ENCODE measurements at places on chromosomes 11 and 22.

GRCh38 chr22:48584170-48584569 is 1243.5 kb downstream of the BRD1 start:
- no peak for DNase-seq

- no peak for DNase-seq
Observed at GRCh38 chr11:66317723-66318599, 1.1 kb upstream of the CD248 start.

- DNase-seq: no peak
Observed at GRCh38 chr22:31945443-31945855, 1.1 kb downstream of the YWHAH start.

DNA sequence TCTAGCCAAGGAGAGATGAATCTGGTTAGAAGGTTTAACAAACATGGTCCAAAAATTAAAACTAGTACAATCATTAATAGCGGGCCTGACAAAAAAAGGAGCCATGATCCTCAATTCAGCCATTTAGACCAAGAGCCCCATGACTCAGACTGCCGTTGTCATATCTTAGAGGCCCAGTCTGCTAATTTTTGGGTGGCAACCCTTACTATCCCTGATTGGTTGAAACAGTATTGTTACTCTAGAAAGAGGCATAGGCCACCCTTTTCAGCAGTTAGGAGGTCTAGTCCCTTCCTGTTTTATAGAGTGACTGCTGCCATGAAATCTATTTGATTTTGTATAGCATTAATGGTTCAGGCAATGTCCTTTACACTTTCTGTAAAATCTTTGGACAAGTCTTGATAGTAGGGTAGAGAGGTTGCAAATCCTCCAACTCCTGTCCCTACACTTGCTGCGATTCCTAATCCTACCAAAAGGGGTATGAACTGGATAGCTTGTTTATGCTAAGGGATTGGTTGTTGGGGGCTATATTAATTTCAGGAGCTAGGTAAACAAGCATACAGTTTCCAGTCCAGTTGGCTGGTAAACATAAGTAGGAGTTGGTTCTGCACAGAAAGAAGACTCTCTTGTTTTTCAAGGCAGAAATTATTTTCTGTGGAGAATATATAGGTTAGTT is 1056.3 kb upstream of the CNTN5 start:
- DNase-seq: no peak

DNA sequence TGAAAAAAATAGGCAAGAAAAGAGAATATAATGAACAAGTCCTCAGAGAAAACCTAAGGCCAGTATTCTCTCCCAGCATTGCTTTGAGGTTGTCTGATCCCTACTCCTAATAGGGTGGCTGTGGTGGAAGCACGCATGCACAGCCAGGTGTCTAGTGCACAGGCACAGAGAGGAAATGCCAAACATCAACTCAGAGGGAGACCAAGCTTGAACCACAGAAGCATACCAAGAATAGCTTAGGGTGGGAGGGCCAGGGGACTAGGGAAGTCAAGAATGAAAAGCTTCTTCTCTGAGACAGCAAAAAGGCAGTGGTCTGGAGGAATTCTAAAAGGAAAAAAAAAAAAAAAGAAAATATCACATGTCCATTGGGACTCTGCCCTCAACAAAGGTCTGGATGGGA is 244.1 kb upstream of the API5 start:
- DNase-seq: no peak

DNA sequence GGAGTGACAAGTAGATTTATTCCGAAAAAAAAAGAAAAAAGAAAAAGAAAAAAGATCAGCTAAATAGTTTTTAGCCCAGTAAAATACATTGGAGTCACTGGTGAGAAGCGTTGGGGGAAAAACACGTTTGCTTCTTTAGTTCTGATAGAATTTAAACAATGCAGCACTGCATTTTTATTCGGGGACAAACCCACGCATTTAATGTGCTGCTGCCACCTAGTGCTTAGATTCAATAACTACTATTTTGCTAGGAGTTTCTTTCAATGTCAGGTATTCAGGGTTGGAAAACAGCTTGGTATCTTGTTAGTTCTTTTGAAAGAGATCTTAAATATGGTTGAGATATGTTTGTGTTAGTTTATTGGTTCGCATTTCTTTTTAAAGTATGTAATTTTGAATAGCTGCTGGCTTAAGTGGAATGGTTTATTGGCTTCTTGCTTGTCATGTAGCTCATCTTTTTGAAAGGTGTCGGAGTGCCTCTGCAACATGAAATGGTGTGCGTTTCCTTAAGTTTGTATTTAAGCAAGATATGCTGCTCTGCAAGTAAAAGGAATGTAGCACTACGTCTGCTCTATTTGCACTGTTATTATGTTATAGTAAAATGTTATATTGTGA is 41.9 kb downstream of the SVIP start:
- no peak for DNase-seq

DNA sequence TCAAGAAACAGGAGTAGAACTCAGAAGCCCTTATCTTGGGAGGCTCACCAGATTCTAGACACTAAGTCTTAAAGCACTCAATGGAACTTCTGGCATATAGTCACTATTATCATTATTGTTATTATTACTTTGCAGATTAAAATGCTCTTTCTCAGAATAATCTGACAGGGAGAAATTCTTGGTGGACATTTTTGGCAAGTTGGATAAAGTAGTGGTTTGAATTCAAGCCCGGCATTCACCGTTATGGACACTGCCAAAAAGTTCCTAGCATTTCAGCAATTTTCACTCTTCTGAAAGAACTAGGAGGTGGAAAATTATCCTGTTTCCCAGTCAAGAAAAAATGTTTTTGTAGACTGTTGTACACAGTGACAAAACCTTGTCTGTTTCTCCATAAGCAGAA is 179.6 kb upstream of the ISX start:
- no peak for DNase-seq

- DNase-seq: peak; percentile 32
Observed at GRCh38 chr22:36986242-36986821, 32.9 kb downstream of the TST start.

Data from stimulated activated CD4-positive, alpha-beta T cell treated with anti-CD3 and anti-CD28 coated beads, TNF-alpha, amount 100 ng/mL, for 48 hours (primary cell).